ENCODE measurements at places on chromosomes 6 and 20.
A peak's percentile ranks its signal among the peaks of the same experiment; 100 is the strongest.

- no peak for DNase-seq
Observed at GRCh38 chr6:135353113-135353512, 144.4 kb downstream of the AHI1 start.

GRCh38 chr6:168131464-168132415 is 52.7 kb upstream of the FRMD1 start:
- DNase-seq, result no peak

GRCh38 chr6:39137245-39137644 is 22.3 kb upstream of the SAYSD1 start:
- DNase-seq, result no peak

GRCh38 chr6:138503881-138504680 is 4.8 kb upstream of the NHSL1 start:
- no peak for DNase-seq

- DNase-seq, result no peak
Observed at GRCh38 chr6:24431045-24431451, 28.3 kb downstream of the MRS2 start.

DNA sequence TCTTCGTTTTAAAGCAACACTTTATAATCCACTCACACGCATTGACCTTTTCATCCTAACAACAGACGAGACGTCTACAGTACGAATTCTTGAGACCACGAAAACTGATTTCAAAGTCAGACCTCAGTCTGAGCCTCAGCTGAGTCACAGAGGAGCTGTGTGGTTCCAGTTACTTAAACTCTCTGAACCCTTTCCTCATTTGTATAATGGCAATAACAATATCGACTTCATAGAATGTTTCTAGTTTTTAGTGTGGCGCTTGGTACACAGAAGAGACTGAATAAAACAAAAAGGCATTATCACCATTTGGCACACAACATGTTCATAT is 236.9 kb downstream of the ATXN1 start:
- no peak for DNase-seq

DNA sequence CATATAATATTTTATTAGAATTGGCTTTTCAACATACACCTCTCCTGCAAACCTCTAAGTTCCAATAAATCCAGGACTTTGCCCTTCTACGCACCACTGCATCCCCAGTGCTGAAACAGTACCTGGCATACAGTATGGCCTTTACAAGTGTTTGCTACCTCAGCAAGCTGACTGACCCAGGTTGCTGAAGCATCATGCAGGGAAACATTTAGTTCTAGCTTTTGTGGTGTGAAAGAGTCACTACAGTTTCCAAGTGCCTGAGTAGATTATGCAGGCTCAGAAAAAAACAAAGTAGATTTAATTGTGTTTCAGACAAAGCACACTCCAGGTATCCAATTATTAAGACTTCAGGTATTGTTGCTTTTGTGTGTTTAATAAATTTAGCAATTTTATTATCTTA is 614.2 kb upstream of the NRSN1 start:
- DNase-seq, result no peak

DNA sequence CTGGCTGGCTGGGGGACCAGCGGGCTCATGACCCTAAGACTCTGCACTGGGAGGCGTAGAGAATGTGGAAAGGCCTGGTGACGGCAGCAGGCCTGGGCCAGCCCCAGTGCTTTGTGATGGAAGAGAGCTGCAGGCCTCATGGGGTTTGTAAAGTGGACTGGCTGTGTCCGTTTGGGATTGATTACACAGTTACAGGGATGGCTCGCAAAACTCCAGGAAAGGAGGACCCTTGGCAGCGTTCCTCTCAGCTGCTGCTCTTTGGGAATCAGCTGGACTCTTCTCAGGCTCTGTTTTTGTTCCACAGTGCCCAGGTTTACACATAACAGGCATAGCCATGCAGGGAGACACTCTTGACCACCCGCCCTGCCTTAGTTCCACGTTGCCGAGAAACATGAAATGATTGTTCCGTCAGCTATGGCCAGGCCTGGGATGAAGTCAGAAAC is 89.0 kb downstream of the SLX4IP start:
- no peak for DNase-seq

DNA sequence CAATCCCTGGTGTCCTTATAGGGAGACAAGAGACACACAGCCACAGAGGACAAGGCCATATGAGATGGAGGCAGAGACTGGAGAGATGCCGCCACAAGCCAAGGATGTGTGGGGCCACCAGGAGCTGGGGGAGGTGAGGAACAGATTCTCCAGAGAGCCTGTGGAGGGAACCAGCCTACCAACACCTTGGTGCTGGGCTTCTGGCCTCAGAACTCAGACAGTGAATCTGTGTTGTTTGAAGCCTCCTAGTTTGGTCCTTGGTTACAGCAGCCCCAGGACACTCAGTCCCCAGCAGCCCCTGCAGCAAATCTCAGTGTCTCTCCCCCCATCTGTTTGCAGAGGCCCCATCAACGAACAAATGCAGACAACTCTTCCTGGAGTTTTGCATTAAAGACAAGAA is 73.2 kb upstream of the BHLHE23 start:
- DNase-seq, result no peak

GRCh38 chr20:58078741-58079522 is 149.5 kb downstream of the ANKRD60 start:
- DNase-seq, result no peak

DNA sequence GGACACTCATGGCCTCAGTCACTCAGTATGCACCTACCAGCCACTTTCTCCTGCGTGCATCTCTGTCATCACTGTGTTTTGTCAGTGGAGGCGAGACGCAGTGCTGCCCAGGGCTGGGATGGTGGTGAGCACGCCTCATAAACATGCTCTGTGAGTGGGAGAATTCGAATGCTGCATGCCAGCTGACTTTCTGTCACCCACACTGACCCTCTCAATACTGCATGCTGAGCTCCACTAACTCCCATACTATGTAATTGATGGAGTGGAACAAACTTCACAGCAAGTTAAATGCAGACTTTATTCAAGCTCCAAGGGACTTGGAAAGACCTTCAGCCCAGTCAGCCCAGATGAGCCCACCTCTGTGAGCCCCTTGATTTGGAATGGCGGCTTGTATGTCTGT is 22.7 kb upstream of the GGTLC1 start:
- DNase-seq, result no peak

DNA sequence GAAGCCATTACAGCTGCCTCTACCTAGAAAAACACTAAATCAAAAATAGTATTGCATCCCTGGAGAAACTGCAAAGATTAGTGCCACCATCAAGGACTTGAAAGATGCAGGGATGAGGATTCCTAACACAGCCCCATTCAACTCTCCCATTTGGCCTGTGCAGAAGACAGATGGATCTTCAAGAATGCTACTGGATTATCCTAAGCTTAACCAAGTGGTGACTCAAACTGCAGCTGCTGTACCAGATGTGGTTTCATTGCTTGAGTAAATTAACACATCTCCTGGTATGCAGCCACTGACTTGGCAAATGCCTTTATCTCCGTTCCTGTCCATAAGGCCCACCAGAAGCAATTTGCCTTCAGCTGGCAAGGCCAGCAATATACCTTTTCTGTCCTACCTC is 117.4 kb downstream of the TBC1D32 start:
- no peak for DNase-seq

DNA sequence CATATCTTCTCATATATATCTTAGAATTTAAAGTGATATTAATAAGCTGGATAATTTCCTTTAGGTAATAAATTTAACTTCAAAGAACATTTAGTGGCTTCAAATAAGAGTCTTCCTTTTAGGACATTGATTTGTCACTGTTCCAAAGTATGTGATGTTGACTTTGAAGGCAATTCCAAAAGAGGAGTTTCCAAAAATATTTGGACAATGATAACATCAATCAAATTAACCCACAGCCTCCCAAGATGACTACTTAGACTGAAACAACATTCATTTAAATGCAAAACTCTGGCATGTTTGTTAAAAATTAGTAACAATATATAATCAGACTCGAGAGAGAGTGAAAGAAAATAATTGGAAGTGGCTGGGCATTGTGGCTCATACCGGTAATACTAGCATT is 211.1 kb downstream of the OGFRL1 start:
- no peak for DNase-seq

DNA sequence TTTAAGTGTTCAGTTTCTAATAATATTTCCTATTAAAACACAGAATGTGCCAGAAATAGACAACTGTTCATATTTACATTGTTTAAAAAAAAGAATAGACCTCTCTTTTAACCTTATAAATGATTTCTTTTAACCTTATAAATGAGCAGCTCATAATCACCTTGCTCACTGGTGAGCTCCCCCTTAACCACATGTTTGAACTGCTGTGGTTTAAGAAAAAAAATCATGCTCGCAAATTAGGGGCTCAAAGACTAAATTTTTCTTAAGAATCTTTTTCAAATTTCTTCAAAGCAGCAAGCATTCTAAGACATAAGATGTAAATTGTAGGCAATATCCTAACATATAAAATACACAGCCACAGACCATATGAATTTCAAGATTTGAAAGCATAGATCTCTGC is 32.8 kb downstream of the FAM8A1 start:
- DNase-seq, result no peak

GRCh38 chr6:14921878-14922671 is 323.8 kb upstream of the JARID2 start:
- DNase-seq, result no peak

GRCh38 chr20:10828180-10828579 is 154.4 kb upstream of the JAG1 start:
- DNase-seq, result no peak

DNA sequence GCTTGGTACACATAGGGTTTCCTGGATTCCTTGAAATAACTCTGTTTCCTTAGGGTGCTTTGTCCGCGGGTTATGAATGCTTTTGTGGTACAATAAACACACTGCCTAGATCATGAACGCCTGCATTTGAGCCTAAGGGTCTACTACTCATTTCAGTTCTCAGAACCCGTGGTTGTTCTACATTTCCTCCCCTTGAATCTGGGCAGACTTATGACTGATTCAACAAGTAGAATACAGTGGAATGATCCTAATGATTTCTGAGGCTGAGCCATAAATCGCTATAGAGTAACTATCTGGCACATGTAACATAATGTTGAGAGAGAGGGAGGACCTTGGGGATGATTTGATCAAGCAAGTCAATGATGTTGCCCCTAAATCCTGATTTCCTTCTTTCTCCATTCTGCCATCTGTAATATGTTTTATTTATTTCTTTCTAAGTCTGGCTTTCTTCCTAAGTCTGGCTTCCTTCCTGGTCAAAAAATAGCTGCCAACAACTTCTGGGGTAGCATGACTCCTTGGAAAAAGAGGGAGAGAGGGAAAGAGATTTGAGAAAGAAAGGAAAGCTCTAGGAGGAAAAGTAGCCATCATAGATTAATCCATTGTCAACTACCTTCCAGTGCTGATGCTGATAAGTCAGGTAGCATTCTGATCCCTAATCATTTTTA is 23.0 kb downstream of the ABRACL start:
- DNase-seq, result no peak

- peak; percentile 54 for DNase-seq
Observed at GRCh38 chr6:24951811-24952299, 16.1 kb upstream of the RIPOR2 start.

DNA sequence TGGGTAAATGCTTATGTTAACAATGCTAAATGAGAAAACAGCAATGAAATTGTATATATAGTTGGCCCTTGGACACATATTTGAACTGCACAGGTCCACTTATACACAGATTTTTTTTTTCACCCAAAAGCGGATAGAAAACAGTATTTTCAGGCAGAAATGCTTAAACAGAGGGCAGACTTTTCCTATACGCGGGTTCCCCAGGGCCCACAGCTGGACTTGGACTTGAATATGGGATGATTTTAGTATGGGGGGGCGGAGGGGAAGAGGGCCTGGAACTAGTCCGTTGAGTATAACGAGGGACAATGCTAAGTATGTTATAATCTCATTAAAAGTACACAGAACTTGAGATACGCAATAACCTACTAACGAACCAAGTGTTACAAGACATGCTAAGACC is 1.1 kb upstream of the PRSS35 start:
- DNase-seq, result no peak

- no peak for DNase-seq
Observed at GRCh38 chr6:26507658-26508057, 7.6 kb downstream of the BTN1A1 start.

Measured in T-cell (primary cell).